ENCODE measurements at places on chromosomes 11 and 22. TPM values are rescaled to one million over a fixed set of nuclear protein-coding genes. Genes with fewer than 3 reads are reported as not detected.

- no peak for DNase-seq
Observed at GRCh38 chr11:15958910-15959309, 397.4 kb downstream of the SOX6 start.

DNA sequence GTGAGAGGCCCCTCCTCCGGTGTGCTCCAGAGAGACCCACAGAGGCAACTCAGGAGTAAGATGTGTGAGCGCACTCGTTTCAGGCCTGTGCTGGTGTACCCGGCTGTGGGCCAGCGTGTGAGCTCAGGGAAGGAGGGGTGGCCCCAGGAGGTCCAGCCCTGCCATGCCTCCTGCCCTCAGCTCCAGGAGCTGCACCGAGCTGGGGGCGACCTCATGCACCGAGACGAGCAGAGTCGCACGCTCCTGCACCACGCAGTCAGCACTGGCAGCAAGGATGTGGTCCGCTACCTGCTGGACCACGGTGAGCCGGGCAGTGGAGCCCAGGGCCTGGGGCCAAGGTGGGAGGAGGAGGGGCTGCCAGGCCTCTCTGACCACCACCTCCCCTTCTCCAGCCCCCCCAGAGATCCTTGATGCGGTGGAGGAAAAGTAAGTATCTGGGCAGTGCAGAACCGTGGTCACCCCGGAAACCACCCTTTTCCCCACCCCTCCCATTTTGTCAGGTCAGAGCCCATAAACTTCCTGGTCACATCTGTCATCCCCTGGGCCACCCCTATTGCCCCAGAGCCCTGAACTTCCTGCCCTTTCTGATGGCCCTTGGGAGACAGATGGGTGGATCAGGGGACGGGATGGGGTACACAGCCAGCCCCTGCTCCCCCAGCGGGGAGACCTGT lies 2.5 kb upstream of the MDK start:
- DNase-seq = no peak

DNA sequence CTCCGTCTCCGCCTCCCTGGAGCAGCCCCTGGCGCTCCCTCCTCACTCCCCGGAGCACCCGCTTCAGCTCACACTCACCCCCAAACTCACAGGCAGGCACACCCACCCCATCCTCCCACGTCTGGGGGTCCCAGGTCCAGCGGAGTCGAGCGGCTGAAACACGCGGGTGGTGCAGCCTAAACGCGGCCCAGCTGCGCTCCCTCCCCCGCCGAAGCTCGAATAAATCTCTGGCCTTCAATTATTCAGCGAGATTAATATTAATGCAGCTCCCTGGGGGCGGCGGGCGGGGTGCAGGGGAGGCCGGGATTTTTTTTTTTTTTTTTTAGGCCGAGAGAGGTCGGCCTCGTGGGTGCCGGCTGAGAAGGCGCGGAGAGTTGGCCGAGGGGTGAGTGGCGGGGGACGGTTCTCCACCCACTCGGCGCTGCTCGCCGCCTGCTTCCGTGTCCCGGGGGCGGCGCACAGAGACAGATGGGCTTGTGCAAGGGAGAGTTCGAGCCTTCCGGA lies 524 bp upstream of the SLC1A2 start:
- no peak for DNase-seq

DNA sequence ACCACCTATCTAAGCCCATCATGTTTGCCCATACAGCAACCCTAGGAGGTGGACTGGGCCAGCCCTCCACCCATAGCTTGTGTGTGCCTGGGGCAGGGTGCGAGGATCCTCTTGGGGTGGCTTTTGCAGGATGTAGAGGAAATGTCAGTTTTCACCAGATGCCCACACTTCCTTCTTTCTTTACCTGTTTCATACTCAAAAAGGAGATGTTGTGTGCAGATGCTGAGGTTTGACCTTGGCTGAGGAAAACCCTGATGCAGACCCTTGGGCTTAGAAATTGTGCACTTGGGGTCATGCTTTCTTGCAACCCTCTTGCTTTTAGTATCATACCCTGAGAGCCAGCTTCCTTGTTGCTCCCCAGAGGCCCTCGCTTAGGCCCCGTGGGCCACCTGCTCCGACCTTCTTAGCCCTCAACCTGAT lies 2.2 kb downstream of the HTR3A start:
- DNase-seq = no peak

Gene PANX3
- not detected for total RNA-seq

DNA sequence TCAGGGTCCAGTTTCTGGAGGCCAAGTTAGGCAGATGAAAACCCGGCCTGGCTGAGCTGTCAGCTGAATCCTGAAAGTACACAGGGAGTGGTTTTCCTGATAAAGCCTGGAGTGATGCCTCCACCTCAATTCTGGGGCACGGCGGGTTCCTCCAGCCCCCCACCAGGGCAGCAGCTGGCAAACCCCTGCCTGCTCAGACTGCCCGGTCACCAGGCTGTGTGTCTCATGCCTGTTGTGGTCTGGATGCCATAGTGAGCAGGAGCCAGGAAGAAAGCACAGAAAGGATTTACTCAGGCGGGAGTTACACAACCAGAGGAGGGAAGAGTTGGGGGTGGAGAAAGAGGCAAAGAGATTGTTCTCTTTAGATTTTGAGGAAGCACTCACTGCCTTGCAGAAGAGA lies 119.9 kb upstream of the RASSF10 start:
- no peak for DNase-seq

- peak; percentile 97 for DNase-seq
Observed at GRCh38 chr22:36775964-36776669, at the start of gene IFT27. Gene IFT27, minus strand, starts transcription at chr22:36776119. Its CDS starts 412 bp downstream, at chr22:36775707.

Gene SHISAL1
- not detected for total RNA-seq

Gene OR8G1
- not detected for total RNA-seq

GRCh38 chr22:30357236-30357570 lies 396 bp downstream of the CCDC157 start:
- DNase-seq = no peak

GRCh38 chr11:119320776-119321524 lies 4.0 kb upstream of the MCAM start:
- peak; percentile 63 for DNase-seq

GRCh38 chr11:124012697-124013096 lies at the start of gene OR10G4:
Gene OR10G4, plus strand, starts transcription at chr11:124012997. Its CDS starts 2,578 bp downstream, at chr11:124015575.
- DNase-seq = no peak

GRCh38 chr11:100932474-100933100 lies 197.0 kb downstream of the PGR start:
- DNase-seq = no peak

DNA sequence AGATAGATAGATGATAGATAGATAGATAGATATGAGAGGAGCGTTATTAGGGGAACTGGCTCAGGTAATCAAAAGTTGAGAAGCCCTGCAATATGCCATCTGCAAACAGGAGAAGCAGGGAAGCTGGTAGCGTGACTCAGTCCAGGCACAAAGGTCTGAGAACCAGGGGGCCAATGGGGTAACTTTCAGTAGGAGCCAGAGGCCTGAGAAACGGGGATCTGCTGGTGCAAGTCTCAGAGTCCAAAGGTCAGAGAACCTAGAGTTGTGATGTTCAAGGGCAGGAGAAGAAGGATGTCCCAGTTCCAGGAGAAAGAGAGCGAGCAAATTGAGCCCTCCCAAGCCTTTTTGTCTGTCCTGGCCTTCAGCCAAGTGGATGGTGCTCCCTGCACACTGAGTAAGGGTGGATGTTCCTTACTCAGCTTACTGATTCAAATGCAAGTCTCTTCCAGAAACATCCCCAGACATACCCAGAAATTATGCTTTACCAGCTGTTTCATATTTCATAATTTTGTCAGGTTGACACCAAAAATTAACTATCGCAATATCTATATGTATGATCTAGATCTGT lies 87.8 kb upstream of the SLC22A12 start:
- DNase-seq = no peak

DNA sequence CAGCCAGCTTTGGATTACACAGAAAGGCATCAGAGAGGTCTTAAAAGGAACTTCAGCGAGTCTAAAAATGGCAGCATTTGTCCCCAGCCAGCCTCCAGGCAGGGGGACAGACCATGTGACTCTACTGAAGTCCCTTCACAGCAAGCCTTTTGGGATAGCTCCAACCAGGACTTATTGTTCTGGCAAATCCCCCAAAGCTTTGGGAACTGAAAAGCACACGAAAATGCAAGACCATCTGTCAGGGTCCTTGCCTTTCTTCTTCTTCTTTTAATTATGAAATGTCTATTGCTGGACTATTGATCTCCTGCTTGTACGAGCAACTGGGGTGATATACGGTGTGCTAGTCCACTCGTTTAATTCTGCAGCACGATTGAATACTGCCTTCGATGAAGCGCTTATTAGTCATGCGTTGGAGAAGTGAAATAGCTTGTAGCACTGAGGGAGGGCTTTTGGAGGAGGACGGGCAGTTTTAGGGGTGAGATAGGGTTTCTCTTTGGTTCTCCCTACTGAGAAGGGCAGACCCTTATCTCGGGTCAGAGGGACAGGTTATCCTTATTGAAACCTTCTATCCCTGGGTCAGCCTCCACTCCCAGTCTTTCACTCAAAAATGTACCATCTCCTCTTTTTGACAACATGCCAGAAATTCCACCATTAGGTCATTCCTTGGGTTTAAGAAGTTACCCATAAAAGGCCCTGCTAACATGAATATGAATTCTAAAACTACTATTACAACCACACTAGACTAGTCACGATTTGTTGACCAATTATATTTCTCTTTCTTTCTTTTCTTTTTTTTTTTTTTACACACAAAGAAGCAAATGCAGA lies 416.4 kb downstream of the MIAT start:
- no peak for DNase-seq

DNA sequence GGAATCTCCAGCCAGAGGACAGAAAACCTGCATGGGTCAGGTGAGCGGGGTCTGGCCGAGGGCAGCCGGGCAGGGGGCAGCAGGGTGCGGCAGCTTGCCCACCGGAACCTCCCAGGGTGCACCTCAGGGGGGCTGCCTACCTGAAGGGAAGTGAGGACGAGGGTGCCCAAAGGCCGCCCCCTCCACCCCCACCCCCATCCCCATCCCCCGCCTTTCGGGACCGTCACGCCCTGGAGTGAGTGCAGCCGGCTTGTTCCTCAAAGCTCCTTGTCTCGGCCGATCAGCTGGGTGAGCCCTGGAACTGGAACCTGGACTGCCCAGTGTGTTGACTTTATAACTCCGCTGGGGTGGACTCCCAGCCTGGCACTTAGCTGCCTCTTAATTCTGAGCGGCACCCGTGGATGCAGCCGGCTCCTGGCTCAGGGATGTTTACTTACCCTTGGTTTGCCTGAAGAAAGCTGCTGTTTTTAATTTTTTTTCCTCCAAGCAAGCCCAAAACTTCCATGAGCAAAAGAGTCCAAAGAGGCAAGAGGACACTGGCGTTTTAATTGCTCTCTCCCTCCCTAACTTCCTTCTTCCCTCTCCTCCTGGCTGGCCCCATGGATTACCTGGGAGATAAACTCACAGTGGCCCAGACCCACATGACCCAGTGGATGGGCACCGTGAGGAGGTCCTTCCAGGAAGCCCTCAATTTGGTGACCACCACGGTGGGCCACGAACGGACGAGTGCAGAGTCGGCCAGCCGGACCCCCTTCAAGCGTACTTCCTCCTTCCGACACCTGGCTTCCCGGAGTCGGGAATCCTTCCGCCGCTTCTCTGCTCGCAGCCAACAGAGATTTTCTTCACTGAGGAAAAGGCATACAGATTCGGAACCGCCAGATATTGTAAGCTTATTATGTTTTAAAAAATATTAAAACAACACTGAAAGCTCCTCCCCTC lies 87.8 kb upstream of the CRYBB3 start:
- no peak for DNase-seq

Gene MRGPRF
- not detected for total RNA-seq

GRCh38 chr22:46737976-46738646 lies at the start of gene CERK:
Gene CERK, minus strand, starts transcription at chr22:46738252. Its CDS starts 104 bp downstream, at chr22:46738148.
- DNase-seq = peak; percentile 68

Gene ANO5
- not detected for total RNA-seq

Gene MRPL16
- total RNA-seq = 93.9 TPM

GRCh38 chr11:111312076-111312475 lies 13.7 kb downstream of the POU2AF3 start:
- no peak for DNase-seq

- DNase-seq = no peak
Observed at GRCh38 chr11:61787928-61788491, 4.4 kb downstream of the TMEM258 start.

DNA sequence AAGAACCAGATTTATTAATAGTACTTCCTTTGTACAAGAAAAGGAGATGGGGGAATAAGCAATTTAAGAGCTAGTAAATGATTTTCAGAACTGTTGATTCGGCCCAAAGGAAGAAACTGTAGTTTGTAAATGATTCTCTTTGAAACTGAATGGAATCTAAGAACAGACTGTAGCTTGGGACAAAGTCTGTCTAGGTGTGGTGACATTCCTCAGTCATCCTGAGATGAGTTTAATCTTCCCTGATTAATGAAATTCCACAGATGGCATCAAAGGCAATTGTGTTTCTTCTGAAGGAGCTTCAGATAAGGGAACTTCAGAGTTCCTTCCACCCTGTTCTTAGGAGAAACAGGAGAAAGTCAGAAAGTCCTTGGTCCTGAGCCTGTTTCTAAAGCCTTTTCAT lies 2095.9 kb downstream of the LRRC4C start:
- DNase-seq = no peak

DNA sequence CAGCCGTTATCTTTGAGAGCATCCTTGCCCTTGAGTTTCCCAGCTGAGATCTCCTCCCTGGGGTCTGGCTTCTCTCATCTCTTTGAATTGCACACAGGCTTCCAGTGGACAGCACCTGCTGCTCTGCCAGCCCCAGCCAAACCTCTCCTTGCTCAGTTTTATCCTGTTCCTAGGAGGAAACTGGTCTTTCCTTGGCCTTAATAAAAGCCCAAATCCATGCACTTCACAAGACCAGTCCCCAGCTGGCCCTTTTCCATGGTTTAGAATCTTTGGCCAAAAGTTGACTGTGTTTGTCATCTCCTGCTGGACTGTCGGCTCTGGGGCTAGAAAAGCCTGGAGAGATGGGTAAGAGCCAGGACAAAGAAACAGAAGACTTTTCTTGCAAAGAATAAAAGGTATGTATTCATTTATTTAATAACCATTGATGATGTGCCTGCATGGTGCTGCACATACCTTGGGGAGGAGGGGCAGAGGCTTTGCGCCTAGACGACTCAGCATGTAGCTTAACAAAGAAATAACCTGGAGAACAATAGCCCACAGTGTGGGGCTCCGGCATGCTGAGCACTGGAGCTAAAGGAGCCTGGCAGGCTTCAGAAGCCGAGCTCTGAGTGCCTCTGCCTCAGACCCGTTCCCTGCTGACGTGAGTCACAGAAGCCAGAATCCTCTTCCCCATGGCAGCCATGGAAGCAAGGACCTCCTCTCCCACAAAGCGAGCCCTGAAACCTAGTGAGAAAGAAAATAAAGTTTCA lies 319.3 kb upstream of the B3GAT1 start:
- no peak for DNase-seq

DNA sequence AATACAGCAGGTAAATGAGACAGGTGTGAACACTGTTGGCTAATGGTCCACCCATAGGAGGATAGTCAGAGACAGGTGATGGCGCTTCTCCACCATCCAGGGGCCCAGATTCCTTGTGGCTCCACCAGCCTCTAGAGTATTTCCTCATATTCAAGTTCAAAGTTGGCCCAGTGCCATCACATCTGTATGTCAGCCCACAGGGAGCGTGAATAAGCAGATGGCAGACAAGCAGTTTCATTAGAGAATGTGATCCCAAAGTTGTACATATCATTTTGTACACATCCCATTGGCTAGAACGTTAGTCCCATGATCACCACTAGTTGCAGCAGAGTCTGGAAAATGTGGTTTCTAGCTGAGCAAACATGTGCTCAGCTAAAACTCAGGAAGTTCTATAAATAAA lies 11.0 kb upstream of the CWF19L2 start:
- no peak for DNase-seq

- no peak for DNase-seq
Observed at GRCh38 chr22:49867303-49868265, 13.9 kb downstream of the ZBED4 start.

GRCh38 chr11:127223026-127223425 lies 222.5 kb upstream of the KIRREL3 start:
- DNase-seq = no peak

Gene TRIM29
- total RNA-seq = not detected

- DNase-seq = no peak
Observed at GRCh38 chr11:36350137-36350513, 54.0 kb downstream of the PRR5L start.

Gene KIAA1671
- total RNA-seq = 16.5 TPM

Gene TTC36
- 0.59 TPM for total RNA-seq
